Fibroblast of skin of right quadriceps (primary cell): ENCODE measurements at places on chromosomes 7 and 10.

DNA sequence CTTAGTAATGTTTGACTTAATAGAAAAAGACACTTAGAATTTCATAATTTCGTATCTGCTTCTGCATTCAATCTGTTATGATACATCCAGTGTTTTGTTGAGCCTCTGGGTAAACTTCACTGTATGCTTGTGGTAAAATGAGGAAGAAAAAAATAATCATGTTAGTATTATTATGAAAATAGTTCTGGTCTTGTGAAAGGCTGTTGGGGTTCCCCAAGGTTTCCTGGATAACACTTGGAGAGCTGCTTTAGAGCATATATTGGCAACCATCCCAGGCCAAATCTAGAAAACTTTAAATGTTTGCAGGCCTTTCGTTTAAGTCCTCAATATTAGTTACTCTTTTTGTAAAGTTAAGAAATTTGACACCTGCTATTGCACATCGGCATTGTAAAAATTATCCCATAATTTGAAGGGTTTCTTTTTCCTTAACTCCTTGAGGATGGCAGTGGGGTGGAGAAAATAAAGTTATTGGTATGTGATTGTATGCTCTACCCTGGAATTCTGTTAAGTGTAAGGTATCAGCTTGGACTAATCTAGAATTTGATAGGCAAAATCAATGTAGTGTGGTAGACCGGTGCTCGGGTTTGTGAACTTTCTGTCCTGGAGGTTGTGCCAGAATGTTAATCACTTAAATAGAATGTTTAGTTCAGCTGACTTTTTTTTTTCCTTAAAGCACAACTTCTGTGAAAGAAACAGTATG lies 54.5 kb downstream of the WAC start:
- peak; percentile 43 for DNase-seq

DNA sequence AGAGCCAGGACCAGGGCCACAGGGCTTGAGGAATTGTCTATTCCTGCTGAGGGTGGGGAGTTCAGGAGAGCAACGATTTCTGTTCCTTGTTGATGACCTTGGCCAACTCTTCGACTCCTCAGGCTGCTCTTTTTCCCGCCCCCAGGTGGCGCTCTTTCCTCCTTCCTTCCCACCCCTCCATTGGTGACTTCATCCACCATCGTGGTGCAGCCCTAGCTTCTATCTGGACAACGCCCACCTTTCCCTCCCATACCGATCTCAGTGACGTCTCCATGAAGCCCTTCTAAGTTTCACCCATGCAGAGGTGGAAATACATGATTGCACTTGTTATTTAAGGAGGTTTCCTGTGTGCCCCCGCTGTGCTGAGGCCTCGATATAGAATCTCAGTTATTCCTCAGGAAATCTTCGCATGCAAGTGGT lies 22.1 kb upstream of the CARD11 start:
- DNase-seq: no peak

DNA sequence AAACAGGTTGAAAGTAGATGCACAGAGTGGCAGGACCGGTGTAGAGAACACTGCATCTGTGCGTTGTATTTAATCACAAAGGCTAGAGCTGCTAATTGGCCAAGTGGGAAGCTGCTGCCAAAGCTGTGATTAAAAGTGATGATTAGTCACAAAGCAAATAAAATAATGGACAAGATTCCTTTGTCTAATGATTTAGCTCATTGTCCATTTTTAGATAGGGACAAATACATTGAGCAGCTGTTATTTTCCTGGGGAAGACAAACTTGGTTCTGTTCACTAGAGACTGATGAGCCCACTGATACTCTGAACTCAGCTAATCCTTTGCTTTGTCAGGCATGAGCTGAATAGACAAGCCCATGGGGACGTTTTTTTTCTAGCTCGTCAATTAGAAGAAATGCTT lies 19.7 kb downstream of the UBE3C start:
- no peak for DNase-seq

- DNase-seq: no peak
Observed at GRCh38 chr7:158662610-158663427, 41.8 kb downstream of the NCAPG2 start.

DNA sequence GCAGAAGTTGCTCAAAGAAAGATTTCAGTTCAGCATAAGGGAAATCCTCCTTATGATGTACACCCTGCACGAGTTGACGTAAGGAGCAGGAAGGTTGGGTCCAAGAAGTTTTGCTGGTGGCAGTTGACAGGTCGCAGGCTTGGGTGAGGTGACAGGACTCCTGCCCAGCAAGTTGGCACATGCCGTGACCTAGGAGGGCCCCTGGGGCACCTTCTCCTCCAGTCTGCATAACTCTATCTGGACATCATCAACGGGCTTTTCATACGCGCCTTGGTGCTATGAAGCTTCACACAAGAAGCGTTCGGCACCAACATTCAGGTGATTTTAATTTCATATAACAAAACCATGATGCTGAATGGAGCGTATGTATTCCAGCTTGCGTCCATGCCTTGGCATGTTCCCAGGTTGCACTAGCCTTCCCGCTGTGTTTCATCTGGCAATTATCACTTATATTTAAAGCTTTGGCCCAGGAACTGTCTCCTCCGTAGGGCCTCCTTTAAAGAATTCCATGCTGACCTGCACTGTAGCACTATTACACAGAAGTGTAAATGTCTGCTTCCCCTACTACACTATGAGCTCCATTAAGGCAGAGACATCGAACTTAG lies 651.6 kb upstream of the FOXK1 start:
- DNase-seq: no peak

DNA sequence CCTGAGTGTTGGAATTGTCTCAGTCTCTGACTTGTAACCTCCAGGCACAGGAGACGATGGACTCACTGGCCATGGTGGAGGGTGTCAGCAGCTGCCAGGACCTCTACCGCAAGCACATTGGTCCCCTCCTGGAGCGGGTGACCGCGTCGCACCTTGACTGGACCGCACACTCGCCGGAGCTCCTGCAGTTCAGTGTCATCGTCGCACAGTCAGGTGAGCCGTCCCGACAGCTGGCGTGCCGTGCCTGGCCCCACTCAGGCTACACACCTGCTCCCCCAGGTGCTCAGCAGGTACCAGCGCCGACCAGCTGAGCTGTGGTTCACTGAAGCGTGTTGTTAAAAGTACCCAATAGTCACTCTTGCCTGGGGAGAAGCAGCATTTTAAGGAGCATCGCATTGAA lies 36.7 kb upstream of the PRKAR1B start:
- DNase-seq: no peak

- no peak for DNase-seq
Observed at GRCh38 chr7:7596176-7596575, 29.5 kb downstream of the MIOS start.

GRCh38 chr10:95384011-95384704 lies 93.4 kb upstream of the PDLIM1 start:
- DNase-seq: no peak

DNA sequence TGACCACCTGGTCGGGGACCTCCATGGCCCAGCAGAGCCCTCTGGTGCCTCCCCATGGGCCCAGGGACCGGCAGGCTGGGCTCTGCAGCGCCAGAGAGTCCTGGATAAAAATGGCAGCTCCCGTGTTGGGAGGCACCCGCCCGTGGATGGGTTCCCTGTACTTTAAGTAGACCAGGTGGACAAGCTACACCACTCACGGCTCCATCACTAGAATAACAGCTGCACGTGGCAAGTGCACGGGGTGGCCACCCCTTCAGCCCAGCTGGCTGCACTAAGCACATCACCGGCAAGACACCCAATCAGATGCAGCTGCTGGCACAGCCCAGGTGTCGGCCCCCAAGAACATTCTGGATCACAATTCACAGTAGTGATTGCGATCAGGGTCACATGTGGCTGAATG lies 69.8 kb downstream of the DIP2C start:
- DNase-seq: no peak

- peak; percentile 5 for DNase-seq
Observed at GRCh38 chr7:94511718-94512117, 2.1 kb downstream of the CASD1 start.

DNA sequence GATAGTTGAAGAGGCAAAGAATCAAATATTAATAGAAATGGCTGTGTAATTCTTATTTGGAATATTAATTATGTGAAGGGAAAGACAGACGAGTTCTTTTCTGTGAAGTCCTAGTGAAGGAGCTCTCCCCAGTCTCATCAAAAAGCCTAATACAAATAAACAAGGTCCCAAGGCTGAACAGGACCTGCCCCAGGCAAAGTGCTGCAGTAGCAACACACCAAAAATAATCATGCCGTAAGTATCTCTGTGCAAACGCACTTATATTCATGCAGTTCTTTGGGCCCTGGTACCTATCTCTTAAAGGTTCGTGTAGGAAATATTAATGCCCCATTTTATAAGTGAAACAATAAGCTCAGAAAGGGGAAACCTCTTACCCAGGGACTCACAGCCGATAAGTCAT lies 12.2 kb upstream of the CHST15 start:
- DNase-seq: no peak

DNA sequence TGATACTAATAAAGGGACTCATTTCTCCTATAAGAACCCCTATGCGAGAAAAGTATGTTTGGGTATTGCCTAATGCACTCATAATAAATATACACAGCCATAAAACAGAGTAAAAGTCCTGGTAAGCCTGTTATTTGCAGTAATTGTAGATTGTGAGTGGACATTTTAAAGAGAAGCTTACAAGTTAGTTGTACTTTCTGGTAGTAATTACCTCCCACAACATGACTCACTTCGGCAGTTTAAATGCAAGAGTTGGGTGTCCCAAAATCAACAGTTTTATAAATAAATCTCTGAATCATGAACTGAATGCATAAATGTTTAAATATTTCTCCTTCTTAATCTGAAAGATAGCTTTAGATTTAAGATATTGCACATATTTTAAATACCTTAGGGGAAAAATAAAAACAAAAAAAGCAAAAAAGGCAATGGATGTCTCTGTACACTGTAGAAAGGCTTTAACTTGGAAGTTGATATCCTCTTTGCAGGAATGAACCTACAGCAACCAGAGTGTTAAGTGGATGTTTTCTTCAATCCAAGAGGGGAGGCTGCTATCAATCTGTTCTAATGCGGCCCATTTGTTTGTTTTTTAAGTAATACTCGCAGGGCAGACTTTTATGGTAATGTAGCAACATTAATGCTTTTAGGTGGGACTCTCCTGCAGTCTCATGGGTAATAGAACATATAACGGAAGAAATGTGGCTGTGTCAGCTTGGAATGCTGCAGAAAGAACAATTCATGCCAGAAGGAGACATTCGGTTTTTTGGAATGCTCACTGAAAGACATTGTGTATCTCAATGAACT lies 57.3 kb upstream of the ZEB1 start:
- peak; percentile 95 for DNase-seq

DNA sequence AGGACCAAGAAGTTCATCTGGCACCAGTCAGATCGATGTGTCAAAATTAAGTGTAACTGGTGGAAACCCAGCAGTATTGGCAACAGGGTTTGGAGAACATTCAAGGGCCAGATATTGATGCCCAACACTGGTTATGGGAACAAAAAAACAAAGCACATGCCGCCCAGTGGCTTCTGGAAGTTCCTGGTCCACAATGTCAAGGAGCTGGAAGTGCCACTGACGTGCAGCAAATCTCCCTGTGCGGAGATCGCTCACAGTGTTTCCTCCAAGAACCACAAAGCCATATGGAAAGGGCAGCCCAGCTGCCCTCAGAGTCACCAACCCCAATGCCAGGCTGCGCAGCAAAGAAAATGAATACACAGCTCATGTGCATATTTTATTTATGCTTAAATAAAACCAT lies 10.1 kb upstream of the C7orf33 start:
- no peak for DNase-seq

DNA sequence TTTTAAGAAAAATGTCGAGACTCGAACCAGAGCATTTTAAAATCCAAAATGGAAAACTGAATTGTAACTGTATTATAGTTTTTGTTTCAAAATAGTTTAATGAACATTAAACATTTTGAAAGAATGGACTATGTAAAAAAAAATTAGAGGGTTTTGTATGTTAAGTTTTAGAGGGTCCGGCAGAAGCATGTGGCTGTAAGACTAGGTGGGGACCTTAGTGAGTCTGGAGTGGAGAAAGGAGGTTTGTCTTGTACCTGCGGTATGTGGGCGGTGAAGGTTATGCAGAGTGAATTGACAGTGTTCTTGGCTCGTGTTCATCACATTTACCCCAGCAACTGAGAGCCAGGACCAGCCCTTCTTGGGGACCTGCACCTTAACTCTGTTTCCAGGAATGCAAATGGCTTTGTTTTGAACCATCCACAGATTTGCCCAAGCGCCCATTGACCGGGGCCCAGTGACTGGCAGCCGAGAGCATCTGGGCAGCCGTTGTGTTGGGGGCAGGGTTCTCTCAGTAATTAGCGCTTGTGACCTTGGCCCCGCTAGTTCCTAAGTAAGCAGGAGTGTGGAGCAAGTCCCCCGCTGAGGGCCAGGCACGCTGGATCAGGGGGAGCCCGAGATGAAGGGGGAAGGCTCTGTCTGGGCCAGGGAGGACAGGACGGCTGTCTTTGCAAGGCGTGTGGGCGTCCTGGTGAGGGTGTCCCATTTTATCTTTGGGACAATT lies 1.4 kb upstream of the KLF6 start:
- DNase-seq: peak; percentile 12

DNA sequence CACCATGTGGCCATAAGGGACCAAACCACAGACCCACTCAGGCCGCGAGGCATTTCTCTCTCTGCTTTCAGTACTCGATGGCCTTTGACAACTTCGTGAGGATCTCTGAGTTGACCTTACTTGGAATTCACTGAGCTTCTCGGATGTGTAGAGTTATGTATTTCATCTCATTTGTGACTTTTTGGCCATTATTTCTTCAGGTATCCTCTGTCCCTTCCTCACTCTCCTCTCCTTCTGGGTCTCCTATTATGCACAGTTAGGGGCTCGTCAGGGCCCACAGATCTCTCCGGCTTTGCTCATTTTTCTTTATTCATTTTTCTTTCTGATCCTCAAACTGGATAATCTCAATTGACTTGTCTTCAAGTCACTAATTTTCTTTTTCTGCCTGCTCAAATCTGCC lies 16.6 kb upstream of the FOXL3 start:
- DNase-seq: no peak

DNA sequence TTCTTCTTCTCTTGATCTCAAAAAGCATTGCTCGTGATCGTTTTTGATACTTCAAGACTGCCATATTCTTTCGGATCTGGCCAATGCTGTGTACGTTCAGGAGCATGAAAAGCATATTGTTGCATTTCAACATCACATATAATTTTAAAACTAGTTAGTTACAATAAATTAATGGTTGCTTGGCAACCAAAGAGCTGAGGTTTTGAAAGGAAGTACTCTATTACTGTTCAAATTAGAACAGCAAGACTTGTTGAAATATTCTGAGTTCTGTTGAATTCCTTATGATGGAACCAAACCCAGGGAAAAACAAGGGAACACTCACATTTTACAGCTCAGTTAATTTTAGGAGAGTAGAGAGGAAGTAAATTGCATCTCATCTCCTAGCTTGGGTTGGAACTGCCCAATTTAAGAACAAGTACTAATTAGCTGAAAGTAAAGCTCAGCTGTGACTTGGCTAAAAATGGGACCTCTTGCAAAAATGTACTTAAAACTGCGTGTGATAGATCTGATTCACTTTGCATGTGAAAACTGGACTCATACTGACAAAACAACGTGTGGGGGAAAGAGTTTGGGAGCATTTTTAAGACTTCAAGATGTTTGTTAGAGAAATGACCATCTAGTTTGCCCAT lies 21.2 kb downstream of the OR9A2 start:
- DNase-seq: no peak

- peak; percentile 2 for DNase-seq
Observed at GRCh38 chr10:31536302-31536701, 217.3 kb downstream of the ZEB1 start.

GRCh38 chr7:96203786-96204185 lies 118.1 kb downstream of the SLC25A13 start:
- no peak for DNase-seq
